ENCODE measurements at places on chromosomes 7 and 10.
A peak's percentile ranks its signal among the peaks of the same experiment; 100 is the strongest.

DNA sequence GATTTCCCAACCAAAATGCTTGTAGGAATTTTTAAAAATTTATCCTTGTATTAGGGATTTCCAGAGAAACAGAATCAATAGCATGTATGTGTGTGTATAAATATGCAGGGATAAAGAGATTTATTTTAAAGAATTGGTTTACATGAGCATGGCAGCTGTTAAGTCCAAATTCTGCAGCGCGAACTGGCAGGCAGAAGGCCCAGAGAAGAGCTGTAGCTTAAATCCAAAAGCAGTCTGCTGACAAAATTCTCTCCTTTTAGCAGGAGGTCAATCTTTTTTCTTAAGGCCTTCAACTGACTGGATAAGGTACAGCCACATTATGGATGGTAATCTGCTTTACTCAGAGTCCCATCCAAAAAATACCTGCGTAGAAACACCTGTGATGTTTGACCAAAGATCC is 42.0 kb downstream of the PRR15 start:
- DNase-seq: no peak

GRCh38 chr10:91975438-91975837 is 51.9 kb downstream of the BTAF1 start:
- no peak for DNase-seq

DNA sequence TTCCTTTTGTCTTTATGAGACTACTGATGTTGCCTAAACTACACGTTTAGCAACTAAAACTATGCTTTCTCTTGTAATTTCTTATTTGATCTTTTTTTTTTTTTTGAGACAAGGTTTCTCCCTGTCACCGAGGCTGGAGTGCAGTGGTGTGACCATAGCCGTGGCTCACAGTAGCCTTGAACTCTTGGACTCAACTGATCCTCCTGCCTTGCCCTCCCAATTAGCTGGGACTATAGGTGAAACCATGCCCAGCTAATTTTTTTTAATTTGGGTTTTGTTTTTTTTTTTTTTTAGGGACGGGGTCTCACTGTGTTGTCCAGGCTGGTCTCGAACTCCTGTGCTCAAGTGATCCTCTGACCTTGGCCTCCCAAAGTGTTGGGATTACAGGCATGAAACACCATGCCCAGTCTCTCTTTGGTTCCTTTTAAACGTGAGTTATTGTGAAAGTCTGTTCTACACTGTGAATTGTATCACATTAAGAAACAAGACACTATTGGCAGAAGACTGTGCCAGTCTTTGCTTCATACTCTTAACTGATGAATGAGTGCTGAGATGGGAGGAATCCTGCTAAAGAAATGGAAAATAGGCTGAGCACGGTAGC is 6.4 kb downstream of the TMEM248 start:
- no peak for DNase-seq

GRCh38 chr7:29487424-29487823 is 76.2 kb upstream of the PRR15 start:
- no peak for DNase-seq

- no peak for DNase-seq
These were observed 233.5 kb upstream of the MGMT start for GRCh38 chr10:129233351-129234148.

DNA sequence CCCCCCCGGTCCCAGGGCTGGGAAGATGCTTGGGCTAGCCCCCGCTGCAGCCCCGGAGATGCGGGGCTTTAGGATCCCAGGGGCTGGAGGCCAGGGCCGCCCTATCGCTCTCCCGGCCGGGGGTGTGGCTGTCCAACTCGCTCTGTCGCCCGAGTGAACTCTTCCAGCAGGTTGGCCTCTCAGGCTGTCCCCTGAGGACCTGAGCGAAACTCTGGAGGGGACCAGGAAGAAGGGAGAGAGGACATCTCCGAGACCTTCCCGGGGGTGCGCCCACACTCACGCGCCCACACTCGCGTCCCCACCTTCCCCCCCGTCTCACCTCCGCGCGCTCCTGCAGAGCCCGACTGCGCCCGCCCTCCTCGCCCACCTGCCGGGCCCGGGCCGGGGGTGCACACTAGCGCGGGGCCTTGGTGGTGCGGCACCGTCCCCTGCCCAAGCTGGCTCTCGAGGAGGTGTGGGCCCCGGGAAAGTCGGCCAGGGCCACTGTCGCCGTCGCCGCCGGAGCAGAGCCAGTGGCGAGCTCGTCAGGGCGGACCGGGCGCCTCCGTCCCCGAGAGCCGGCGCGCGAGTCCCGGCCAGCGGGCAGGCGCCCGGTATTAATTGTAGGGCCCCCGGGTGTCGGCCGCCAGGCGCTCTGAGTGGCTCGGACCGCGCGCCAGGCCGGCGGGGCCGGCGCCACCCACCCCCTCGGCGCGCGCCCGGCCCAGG is 101.7 kb upstream of the SVIL start:
- peak; percentile 60 for DNase-seq

GRCh38 chr7:85714951-85715350 is 528.1 kb upstream of the SEMA3D start:
- DNase-seq: no peak

DNA sequence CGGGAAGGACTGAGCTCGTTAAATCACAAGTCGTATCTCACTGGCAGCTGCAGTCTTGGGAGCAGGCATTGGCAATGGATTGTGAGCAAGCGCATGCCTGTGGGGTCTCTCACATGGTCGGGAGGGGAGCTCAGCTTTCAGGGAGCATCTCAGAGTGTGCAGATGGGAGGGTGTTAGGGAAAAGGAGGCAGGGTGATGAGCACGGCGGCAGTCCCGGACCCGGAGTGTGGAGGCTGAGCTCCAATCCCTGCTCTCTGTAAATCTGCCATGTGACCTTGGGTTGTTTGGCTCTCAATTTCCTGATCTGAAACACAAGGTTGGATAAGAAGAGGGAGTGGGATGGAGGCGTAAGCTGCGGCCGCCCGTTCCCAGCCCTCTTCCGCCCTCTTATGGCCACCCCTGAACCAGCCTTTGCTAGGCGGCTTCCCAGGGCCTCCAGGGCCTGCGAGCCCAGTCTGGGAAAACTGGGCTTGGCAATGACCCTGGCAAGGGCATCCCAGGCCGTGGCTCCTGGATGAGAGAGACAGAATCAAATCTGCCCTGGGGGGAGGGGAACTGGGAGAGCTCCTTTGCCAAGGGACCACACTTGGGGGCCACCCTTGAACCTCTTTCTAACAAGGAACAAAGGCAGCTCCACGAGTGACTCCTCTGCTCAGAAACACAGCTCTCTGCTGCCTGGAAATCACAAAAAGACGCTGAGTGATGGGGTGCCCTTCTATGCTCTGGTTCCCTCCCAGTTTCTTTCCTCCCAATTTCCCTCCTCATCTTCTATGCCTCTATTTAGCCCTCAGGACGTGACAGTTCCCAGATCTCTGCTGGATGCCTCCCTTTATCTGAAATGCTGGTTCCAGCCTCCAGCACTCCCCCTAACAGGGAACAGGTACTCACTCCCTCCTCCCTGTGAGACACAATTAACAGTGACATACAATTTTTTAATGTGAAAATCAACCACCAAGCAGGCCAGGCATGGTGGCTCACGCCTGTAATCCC is 41.7 kb upstream of the LOXL4 start:
- peak; percentile 61 for DNase-seq

GRCh38 chr7:115731796-115732471 is 298.6 kb downstream of the TFEC start:
- DNase-seq: no peak

GRCh38 chr10:48255722-48256121 is 18.8 kb downstream of the FRMPD2 start:
- DNase-seq: no peak

- DNase-seq: peak; percentile 15
These were observed 23.2 kb downstream of the DPCD start for GRCh38 chr10:101611096-101611905.

- DNase-seq: peak; percentile 17
These were observed 1.6 kb downstream of the SAMD9L start for GRCh38 chr7:93146472-93147141.

- DNase-seq: no peak
These were observed 57.6 kb downstream of the SNX10 start for GRCh38 chr7:26349005-26349915.

DNA sequence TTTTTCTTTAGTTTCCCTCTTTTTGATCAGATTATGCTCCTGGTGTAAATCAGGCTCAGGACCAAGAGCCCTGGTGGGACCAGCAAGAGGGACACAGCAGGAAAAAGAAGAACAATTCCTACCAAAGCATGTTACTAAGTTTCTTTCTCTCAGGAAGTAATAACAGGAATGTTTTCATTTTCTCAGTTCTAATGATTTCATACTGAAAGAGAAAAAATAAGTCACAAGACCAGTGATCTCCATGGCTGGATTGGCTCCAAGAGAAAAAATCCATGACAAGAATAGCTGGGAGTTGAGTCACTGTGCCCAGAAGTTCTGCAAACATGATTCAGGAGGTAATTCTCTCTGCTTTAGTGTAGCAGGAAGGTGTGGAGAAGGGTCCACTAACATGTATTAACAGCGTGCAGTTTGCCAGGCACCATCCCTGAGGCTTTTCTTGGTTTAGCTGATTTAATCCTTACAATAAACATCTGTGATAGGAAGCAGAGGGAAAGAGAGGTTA is 23.8 kb upstream of the IFIT2 start:
- peak; percentile 94 for DNase-seq

DNA sequence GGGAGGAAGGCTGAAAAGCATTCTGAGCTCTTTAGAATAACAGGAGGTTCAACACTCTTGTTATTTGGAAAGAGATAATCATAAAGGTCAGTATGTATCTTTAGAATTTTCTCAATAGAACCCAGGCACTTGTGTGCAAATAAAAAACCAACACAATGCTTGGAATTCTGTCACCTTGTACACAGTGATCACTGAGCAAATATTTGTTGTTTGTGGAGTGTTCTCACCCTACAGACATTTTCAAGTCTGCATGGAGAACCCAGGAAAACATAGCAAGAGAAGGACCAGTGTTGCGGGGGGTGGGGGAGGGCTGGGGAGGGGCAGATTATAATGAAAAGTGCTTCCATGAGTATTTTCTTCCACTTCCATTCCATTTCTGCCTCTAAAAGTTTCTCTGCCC is 87.4 kb downstream of the FAM107B start:
- DNase-seq: no peak

DNA sequence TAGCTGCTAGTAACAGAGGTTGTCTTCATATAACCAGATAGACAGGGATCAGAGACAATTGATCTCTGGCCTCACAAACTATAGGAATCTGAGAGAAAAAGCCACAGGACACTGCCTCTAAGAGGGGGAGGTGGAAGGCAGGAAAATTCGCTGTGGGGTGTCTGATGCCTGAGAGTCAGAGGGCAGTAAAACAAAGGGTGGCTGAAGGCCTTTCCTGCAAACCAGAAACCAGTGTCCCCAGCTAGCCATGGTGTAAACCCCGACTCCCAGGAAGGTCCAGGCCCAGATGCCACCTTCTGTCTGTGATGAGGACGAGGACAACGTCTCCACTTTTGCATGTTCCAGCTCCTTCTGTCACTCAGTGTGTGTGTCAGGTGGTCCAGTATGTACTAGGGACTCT is 215.1 kb downstream of the ADARB2 start:
- DNase-seq: no peak

GRCh38 chr10:423178-423577 is 266.3 kb downstream of the DIP2C start:
- DNase-seq: no peak

DNA sequence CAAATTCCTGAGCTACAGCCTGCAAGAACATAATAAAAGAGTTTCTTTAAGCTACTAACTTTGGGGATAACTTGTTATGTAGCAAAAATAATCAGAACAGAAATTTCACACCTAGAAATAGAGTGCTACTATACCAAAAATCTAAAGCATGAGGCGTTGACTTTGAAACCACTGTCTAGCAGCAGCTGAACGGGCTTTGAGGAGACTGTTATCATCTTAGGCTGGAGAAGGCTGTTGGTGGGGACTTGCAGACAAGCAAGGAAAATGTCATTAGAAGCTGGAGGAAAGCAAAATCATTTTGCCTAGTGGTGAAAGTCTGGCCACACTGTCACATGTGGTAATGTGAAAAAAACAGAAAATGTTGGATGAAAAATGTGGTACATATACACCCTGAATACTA is 48.4 kb upstream of the ST8SIA6 start:
- no peak for DNase-seq

DNA sequence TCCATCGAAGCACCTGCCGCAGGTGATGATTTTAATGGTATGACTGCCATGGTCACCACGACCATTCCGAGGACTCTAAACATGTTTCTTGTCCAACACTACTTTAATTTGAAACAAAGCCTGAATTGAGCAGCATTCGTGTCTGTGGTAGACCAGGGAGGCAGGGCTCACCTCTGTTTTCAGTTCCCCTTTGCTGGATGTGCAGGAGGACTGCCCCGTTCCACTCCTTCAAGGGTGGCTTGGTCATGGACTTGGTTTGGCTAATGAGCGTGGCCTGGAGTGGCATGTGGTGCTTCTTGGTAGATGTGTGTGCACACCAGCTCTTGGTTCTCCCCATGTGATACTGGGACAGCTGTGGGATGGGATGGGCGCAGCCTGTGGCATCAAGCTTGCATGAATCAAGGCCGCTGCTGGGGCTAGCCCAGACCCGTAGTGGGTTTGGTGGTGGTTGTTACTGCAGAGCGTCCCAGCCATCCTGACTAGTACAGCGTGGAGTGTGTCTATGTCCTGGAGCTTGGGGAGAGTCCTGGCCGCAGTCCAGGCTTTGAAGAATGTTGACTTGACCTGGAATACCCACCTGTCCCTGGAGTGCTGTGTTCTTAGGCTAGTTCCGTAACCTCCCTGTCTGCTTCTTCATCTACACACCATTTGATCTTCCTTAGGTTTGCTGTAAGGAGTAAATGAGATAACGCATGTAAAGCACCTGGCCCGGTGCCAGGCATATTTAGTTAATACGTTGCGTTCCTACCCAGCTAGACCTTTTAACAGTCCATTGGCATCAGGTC is 34.8 kb downstream of the MGMT start:
- no peak for DNase-seq

DNA sequence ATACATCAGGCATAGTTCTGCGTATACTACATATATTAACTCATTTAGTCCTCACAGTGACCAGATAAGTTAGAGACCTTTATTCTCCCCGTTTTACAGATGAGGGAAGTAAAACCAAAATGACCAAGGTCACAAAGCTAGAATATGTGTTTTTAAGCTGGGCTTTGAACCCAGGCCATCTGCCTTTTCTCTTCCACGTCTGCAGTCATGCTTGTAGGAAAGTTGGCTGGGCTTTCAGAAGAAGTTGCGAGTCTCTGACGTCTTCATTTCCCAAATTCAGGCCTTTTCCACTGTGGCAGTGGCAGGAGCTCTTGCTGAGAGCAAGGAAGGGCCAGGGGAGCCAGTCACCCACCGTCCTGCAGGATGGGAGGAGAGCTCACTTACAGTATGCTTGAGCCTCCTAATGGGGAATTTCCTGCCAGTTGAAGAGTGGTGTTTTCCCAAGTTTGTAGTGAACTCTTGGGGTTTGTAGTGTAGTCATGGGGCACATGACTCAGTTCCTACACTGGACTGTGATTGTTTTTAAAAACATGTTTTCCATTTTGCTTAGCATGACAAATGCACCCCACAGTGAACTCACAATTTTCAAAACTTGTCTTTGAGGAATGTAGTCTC is 34.2 kb downstream of the CYP17A1 start:
- peak; percentile 81 for DNase-seq

DNA sequence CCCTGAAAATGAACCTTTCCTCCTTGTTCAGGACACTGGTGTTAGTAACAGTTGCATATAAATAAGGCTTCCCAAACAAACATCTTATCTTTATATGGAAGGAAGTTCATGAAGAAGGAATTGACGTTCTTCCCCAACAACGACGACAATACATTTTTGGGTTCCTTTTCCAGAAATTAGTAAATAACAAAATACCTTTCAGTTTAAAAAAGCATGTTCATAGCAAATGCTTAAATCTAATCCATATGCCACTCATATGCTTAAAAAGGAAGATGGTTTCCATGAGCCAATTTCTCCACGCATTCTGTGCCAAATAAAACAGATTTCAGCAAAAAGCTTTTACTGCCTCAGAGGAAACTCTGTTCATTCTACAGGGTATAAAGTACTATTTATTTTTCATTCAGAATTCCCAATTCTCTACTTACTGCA is 182.6 kb downstream of the COBL start:
- no peak for DNase-seq

Measured in RPMI7951 (cell line).